ENCODE measurements at places on chromosomes 5 and 9.

DNA sequence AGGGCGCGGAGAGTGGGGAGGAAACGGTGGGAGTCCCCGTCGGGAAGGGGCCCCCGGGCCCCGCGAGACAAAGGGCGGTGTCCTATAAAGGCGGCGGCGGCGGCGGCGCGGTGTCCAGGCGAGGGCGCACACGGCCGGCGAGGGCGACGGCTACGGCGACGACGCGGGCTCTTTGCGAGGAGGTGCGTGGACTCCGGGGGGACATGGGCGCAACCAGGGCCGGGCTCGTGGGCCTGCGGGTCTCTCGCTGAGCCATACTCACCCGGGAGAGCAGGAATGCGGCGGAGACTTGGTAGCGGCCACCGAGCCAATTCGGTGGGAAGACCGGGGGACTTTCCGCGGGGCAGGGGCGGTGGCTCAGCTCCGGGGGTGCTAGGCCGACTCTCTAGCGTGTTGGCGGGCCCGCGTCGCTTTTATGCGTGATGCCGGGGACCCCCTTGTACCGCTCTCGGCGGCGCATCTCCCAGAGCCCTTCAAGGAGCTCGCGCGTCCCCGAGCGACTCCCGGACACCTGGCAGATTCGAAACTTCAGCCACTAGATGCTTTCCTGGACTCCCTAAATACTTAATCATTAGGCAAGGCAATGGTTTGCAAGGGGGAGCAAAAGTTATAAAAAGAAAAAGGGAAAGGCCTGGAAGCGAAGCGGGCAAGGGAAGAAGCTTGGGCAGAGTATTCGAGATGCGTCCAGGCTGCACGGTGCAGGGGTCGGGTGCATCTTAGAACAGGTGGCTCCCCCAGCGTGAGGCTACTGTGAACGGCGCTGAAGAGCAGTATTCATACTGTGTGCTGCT is 5.9 kb upstream of the TAL2 start:
- no peak for DNase-seq

DNA sequence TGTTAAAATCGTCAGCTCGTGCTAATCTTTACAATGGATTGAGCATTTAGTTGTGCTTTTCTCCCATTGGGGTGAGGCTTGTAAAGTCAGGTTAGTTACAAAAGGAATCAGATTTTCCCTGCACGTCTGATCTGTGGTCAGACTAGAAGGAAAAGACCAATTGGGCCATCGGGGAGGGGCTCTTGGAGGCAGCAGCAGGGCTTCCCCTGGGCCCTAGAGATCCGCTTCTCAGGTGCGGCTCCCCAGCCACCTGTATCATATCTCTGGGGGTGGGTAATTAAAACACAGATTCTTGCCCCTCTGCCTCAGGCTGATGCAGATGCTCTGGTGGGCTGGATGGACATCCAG is 200.3 kb downstream of the HSPA4 start:
- no peak for DNase-seq

- DNase-seq = no peak
Observed at GRCh38 chr5:380701-381309, 59.3 kb downstream of the AHRR start.

DNA sequence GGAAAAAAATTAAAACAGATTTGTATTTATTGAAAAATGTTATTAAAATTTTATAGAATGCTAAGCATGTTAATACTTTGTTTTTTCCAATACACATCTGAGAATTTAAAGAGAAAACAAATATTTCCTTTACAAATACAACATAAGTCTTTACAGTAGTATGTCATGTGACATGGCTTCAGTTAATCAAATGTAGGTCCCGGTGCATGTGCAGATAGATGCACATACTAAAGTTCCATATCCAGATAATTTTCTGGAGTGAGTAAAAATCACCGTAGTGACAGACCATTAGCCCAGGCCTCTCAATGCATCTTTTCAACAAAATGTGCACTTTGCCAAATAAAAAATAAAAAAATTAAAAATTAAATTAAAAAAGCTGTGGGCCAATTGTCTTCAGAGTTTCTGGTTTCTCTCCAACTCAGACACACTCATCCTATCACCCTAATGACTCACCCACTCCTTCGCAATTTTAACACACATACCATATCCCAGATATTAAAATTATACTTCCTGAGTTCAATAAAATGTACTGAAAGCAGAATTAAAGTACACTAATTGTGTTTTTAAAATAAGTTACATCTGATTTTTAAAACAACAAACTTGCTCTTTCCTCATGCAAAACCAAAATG is 508.1 kb downstream of the NR2F1-AS1 start:
- no peak for DNase-seq

DNA sequence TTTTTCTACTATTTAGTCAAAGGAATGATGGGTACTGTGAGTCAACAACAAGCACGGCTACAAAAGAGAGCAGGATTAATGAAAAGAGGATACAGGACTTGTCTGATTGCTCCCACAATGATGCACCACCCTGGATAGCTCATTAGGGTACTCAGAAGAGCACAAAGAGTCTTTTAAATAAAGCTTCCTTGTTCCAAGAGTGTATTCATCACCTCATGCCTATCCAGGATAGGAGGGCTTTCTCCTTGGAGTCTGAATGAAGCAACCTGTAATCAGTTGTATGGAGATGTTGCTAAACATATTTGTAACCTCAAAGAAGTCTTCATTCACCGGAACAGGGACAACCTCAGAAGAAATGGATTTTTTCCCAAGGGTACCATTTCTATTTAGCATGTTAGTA is 219.5 kb upstream of the TMEM161B start:
- DNase-seq = no peak

DNA sequence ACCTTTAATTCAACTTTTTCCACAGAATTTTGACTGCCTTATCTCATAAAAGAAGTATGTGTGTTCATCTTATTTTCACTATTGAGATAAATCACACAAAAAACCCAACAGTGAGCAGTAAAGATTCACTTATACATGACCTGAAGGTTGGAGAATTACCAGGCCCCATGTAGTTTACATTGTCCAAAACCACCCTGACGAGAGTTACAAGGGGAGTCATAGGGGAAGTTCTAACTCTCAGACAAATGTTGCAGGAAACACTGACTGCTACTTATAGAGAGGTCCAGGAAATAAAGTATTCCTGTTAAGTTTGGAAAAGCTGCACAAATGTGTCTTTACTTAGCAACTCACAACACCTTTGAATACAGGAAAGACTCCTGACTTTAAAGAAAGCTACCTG is 14.1 kb downstream of the SPATA9 start:
- DNase-seq = no peak

DNA sequence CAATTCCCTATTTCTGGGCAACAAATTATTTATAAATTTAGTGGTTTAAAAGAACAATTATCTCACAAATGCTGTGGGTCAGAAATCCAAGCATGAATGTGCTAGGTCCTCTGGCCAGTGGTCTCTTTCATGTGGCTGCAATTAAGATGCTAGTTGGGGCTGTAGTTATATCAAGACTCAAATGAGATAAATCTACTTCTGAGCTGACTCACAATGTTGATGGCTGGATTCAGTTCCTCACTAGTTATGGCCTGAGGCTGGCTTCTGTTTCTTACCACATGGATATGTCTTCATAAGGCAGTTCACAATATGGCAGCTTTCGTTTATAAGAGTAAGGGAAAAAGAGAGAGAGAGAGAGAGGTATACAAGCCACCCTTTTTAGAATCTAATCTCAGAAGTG is 717.0 kb downstream of the PRELID2 start:
- DNase-seq = no peak
